ENCODE measurements at places on chromosomes 12 and 14.

DNA sequence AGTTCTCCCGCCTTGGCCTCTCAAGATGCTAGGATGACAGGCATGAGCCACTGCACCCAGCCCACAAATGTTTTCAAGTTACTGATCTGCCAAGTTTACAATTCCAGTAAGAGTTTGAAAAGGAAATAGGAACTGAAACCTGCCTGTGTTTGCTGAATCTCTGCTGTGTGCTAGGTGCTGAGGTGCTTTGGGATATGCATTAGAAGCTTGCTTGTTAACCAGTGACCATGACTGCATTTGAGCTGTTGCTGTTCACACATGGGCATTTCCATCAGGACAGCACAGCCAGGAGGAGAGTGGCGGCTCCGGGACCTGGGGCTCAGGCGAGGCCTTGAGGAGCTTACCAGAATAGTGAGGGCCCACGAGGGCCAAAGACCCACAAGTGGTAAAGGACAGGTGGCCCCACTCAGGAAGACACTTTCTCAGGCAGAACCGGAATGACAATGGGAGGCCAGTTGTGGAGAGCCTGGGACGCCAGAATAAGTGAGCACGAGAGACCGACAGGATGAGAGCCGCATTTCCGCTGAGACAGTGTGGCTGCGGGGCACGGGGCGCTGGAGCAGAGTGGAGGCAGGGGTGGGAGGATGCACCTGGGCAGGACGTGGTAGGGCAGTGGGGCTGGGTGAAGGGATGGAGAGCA, 54.5 kb upstream of the MMP17 start:
- DNase-seq = no peak

DNA sequence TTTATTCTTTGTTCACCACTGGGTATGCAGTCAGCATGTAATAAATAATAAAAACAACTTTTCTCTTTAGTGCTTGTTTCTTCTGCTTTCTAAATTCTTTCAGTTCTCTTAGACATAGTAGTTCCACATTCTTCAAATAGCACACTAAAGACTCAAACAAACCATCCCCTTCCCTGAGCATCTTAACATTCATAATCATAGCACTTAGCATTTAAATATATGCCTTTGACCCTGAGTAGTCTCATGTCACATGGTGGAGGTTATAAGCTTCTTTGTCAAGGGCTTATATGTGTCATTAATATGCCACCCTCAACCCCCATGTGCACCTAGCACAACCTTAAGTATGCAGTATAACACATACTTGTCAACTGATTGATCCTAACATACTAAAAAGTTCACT, 212.7 kb downstream of the PHLDA1 start:
- DNase-seq = peak; percentile 48

DNA sequence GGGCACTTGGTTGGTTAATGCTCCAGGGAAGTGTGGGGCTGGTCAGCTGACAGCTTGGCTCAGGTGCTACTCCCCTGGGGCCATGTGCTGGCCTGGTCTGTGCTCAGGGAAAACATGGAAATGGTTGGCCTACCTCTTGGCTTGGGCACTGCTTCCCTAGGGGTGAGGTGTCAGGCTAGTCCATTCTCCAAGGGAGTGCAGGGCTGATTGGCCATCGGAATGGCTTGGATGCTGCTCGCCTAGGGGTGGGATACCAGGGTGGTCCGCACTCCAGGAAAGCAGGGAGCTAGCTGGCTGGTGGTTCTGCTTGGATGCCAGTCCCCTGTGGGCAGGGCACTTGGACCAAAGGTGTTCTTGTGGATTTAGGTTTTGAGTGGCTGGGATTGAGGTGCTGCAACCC, 245.7 kb downstream of the RAD51B start:
- DNase-seq = no peak

DNA sequence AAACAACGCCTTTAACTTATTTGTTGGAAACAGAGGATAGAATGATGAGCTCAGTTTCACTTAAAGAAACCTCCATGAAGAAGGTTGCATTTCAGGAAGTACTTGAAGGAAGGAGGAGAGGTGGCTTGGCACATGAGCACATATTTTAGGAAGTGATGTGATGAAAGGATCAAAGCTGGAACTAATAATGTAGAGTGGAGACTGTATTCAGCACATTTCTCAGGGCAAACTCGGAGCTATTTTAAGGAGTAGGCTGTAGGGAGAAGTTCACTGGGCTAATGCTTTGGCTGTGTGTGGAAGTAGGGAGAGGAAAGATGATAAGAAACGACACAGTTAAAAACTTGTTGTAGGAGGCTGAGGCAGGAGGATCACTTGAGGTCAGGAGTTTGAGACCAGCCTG, 272.8 kb downstream of the AKAP6 start:
- peak; percentile 63 for DNase-seq

GRCh38 chr12:115999582-115999981, 277.9 kb downstream of the MED13L start:
- no peak for DNase-seq

- DNase-seq = no peak
Measured at GRCh38 chr14:94774344-94775090, 4.6 kb upstream of the GSC start.

DNA sequence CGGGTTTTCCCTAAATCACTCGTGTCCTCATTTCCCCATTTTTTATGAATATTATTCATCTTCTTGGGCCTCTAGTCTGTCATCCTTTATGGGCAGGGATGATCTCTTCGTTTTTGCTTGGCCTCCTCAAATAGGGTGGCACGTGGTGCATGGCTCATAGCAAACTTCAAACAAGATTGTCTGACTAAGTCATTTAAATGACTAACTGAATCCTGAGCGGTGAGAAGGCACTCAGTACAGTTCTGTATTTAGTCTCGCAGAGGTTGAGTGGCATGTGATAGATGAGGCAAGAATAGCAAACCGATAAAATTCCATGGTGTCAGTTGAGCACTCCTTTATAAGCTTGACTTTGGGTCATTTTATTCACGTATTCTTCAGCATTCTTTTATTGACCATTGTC, 5.7 kb upstream of the JDP2 start:
- DNase-seq = peak; percentile 76

DNA sequence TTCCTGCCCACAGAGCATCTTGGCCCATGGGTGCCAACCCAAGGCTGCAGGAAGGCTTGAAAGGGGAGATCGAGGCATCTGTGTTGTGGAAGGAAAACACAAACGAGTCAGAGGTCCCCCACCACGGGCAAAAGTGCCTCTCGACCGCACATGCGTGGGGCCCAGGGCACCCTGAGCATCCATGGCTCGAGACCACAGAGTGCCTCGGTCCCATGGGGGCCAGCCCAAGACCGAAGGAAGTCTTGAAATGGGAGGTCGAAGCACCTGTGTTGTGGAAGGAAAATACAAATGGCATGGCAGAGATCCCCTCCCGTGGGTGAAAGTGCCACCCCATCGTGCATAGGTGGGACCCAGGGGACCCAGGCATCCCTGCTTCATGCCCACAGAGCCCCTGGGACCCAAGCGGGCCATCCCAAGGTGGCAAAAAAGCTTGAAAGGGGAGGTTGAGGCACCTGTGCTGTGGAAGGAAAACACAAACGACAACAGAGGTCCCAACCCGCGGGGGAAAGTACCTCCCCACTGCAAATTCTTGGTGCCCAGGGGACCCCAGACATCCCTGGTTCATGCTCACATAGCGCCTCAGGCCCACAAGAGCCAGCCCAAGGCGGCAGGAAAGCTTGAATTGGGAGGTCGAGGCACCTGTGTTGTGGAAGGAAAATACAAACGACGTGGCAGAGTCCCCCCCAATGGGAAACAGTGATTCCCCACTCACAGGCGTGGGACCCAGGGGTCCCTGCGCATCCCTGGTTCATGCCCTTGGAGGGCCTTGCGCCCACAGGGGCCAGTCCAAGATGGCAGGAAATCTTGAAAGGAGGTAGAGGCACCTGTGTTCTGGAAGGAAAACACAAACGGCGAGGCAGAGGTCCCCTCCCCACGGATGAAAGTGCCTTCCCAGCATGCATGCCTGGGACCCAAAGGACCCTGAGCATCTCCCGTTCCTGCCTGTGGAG, 373.0 kb downstream of the ALG10 start:
- no peak for DNase-seq

DNA sequence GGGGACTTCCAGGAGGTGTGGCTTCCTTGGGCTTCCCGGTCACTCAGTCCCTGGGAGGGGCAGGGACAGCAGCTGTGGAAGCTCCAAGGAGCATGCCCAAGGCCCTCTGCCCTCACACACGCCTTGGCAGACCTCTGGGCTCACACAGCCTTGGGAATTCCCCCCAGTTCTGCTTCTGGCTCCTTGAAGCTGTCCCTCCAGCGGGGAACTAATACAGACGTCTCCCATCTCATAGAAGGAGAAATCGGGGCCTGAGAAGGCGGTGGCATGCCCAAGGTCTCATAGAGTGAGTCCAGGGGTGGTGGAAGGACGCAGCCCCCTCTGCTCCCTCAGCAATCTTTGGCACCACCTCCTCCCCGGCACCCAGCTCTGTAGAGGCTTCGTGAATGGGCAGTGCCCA, 15.7 kb upstream of the TMEM119 start:
- DNase-seq = no peak
